ENCODE measurements at places on chromosomes 1 and 21.

DNA sequence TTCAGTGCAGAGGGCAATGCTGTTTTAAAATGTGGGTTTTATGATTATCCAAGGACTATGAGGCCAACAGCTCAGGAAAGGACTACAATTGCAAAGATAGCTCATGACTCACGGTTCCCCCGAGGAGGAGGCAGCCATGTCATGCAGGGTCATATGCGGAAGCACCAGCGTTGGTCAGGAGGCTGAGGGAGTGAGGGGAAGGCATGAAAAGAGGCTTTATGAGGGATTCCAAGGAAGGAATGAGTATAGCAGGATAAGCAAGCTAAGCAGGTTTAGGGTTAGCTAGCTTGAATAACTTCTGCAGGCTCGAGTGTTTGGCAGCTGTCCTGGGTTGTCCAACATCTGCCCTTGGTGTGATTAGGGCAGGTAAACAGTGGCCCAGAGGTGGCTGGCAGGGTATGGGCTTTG, 495.1 kb downstream of the SETD4 start:
- no peak for DNase-seq

GRCh38 chr1:175750366-175751071, 7.1 kb upstream of the TNR start:
- no peak for DNase-seq

DNA sequence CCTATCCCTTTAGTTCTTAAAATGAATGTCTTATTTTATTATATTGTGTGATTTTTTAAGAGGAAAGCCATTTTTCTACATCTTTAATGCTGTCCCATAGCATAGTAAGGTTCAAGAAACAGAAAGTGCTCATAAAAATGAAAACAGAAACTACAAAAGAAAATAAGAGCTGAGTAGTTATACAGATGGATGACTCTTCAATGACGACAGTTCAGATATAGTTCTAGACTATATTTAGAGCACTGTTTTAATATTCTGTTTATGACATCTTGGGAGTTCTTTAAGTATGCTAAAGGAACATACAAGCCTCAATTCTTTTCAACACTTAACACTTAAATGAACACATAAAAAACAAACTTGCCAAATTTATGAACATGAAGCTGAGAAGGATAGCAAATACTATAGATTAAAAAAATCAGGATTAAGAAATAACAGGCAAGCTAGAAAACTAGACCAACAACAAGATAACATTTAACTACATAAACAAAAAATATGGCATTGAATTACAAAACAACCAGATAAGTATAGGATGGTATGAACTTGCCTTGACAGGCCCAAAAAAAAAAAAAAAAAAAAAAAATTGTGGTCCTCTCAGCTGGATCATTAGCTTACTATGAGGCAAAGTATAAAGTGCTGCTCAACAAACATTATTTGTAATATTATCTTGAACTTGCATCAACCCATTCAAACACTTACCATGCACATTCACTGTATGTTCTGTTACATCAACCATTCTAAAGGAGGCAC, 87.9 kb downstream of the ZZZ3 start:
- no peak for DNase-seq

- no peak for DNase-seq
These were observed at the start of gene KLHDC7A for GRCh38 chr1:18480315-18481189. Gene KLHDC7A, plus strand, starts transcription at chr1:18480930. Its CDS starts 52 bp downstream, at chr1:18480982.

GRCh38 chr1:32187850-32188249, 8.4 kb downstream of the TXLNA start:
- no peak for DNase-seq

DNA sequence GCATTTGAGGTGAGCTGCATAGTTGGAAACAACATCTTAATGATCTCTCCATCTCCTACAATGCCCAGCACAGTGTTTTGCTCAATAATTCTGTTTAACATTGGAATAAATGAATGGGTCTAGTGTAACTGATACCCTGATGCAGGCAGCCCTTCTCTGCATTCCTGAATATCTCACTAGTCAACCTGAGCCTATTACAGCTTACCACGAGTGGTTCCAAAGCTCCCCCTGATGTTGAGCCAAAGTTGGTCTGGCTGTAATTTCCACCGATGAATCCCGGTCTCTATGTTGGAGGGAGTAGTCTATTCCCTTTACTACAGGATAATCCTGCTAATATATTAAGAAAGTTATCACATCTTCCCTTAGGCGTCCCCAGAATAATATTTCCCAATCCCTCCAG, 63.8 kb downstream of the ZBTB18 start:
- no peak for DNase-seq

- no peak for DNase-seq
These were observed 57.0 kb downstream of the GPR161 start for GRCh38 chr1:168079761-168080160.

DNA sequence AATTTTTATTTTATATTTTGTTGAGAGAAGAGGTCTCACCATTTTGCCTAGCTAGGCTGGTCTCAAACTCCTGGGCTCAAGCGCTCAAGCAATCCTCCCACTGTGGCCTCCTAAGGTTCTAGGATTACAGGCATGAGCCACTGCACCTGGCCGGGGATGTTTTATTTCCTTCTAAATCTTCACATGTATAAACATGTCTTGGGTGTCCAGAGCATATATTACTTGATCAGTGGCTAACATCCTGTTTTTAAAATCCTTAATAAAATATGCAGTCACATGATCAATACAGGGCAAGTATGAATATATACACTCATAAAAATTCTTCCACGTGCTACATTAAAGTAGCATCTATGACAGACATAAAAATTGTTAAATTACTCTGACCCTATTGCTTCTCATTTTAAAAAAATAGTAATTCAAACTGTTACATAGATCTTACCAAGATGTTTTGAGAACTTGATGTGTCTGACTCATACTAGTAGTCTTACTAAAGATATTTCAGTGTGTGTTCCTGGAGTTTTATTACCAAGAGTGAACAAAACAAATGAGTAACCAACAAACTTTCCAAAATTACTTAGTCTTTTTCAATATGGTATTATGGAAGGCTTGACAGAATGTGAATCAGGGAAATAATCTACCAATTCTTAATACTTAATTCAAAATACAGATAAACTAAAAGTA, 222.5 kb downstream of the SLC45A1 start:
- DNase-seq = no peak

GRCh38 chr1:204108312-204109141, 35.6 kb downstream of the SOX13 start:
- DNase-seq = no peak

- DNase-seq = peak; percentile 92
These were observed at the start of gene SDCCAG8 for GRCh38 chr1:243255791-243256512. Gene SDCCAG8, plus strand, starts transcription at chr1:243256041. Its CDS starts 133 bp downstream, at chr1:243256174.

DNA sequence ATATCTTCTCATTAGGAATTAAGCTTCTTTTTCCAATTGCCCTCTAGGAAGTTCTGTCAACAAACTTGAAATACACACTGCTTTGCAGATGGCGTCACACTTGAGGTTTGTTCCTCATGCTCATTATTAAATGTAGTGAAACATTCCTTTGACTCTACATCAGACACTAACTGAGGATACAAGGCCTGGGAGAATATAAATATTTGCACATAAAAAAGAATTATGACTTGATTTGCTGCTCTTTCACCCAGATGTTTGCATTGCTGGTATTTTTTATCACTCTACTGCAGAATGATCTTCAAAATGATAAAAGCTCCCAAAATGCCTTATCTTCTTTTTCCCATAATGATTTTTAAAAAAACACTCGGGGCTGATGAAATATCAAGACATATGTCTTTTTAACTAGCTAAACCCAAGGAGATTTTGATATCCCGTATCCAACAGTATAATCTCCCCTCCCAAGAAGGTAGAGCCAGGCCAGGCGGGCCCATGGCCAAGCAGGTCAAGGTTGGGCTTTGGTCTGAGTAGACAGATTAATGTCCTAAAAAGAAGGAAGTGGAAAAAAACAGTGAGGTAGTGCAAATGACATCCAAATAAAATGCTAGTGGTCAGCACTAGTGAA, 264.6 kb downstream of the HHIPL2 start:
- DNase-seq = no peak

DNA sequence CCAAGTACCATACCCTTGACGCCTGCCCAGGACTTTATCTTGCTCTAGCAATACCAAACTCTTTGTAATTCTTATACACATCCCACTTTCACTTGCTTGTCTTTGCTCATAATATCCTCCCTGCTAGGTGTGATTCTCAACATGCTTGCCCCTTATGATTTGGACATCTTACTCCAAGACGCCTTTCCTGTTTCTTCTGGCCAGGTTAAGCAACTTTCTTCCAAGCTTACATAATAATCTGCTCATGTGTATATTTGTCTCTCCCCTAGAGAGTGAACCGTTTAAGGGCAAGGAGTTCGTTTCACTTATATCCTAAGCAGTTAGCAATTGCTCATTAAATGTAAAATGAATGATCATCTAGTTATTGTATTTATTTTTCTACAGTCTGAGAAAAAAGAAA, 21.8 kb downstream of the CRYZL1 start:
- DNase-seq = no peak

DNA sequence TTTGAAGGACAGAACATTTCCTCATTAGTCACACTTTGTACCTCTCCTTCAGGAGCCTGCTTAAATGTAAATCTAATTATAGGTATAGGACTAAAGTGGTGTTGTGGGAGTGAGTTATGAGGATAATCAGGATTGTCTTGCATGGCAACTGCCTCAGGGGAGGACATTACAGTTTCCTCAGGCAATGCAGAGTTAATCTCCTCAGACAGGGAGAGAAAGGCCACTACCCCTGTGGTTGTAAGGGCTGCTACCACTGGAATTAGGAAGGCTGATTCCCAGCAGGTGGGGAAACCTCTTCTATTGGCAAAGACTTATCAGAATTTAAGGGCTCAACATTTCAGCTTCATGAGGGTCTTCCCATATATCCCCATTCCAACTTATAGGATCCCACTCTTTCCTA, 286.8 kb upstream of the PBX1 start:
- no peak for DNase-seq

GRCh38 chr1:191453487-191453886, 704.8 kb upstream of the RGS18 start:
- no peak for DNase-seq

- no peak for DNase-seq
These were observed 42.8 kb downstream of the SAMD13 start for GRCh38 chr1:84344286-84344685.

DNA sequence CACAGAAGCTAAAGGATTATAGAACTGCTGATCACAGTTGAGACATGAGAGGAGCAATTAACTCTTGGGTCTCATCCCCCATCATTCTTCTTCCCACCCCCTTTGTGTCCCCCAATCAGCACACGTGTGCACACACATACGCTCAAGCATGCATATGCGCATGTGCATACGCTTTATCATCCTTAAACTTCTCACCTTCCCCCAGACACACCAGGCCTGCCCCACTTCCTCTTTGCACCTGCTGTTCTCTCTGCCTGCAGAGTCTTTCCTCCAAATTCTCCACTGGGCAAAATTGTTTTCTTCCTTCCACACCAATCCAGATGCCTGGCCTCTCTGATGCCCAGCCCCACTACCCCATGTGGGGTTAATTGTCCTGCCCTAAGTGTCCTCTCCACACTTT, 13.0 kb upstream of the KCND3 start:
- DNase-seq = no peak

- no peak for DNase-seq
These were observed 1.7 kb downstream of the SOAT1 start for GRCh38 chr1:179295164-179295755.

- DNase-seq = no peak
These were observed 67.4 kb upstream of the DMRTA2 start for GRCh38 chr1:50490640-50491039.

GRCh38 chr1:64598100-64598571, 128.2 kb downstream of the CACHD1 start:
- DNase-seq = no peak

- DNase-seq = peak; percentile 59
These were observed 150.0 kb downstream of the TOMM20 start for GRCh38 chr1:234978397-234979295.

DNA sequence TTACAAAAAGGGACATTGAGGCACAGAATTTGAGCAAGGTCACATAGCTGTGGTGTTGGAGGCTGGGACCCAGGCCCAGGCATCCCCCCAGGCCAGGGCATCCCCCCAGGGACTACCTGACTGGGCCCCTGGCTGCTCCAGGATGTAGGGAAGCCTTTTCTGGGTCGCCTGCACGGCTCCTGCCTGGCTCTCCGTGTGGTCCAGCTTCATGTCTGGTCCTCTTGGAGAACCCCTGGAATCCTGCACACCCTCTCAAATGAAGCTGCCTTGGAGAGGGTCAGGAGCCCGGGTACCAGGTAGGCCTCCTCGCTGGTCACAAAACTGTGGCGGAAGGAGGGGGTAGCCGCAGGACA, 919 bp upstream of the CELSR2 start:
- DNase-seq = no peak
